ENCODE measurements at places on chromosomes 2 and 18. TPM values are rescaled to one million over a fixed set of nuclear protein-coding genes. Genes with fewer than 3 reads are reported as not detected.

CFC1 gene
- total RNA-seq, result 0.34 TPM

SLC4A3 gene
- total RNA-seq, result 190 TPM

STAT4 gene
- 0.52 TPM for total RNA-seq

SIX3 gene
- not detected for total RNA-seq

CNGA3 gene
- not detected for total RNA-seq

KHK gene
- total RNA-seq, result 1.3 TPM

NEB gene
- total RNA-seq, result 0.48 TPM

TUBA3E gene
- not detected for total RNA-seq

LYG2 gene
- not detected for total RNA-seq

FHOD3 gene
- total RNA-seq, result 20.0 TPM

Measured in ovary (tissue), 10 donors.